ENCODE measurements at places on chromosomes 3 and 15.

DNA sequence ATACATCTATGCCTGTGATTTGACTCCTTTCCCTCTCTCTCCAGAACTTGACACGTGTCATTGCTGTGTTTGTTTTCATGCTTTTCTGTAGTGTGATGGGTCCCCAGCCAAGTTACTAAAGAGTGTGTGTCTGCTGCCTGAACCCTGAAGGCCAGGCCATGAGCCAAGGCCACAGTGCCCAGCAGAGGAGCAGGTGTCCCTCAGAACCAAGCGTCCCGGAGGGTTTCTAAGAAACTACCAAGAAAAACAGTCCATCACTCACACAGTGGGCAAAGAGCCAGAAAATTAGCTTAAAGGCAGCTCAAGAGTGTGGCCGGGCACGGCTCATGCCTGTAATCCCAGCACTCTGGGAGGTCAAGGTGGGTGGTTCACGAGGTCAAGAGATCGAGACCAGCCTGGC lies 35.2 kb downstream of the FBXO45 start:
- peak; percentile 31 for DNase-seq

GRCh38 chr3:71684757-71685386 lies 40.3 kb downstream of the EIF4E3 start:
- peak; percentile 20 for DNase-seq

- peak; percentile 24 for DNase-seq
Measured at GRCh38 chr3:167032267-167032876, 347.7 kb downstream of the ZBBX start.

GRCh38 chr15:58171476-58172061 lies 33.4 kb downstream of the AQP9 start:
- DNase-seq, result no peak

DNA sequence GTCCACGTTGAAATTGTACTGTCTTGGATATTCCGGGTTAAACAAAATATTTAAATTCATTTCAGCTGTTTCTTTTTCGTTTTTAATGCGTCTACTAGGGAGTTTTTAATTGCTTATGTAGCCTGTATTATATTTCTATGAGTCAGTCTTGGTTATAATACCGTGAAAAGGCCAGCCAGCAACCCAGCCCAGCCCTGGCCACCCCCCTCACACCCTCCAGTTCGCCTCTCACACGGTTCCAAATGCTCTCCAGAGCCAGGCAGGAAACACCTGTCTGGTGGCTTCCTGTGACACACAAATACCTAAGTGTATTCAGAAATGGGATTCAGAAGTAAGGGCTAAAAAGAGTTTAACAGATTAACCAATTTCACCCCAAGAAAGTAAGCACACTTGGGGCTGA lies 4.4 kb downstream of the SH3BP5 start:
- peak; percentile 99 for DNase-seq

DNA sequence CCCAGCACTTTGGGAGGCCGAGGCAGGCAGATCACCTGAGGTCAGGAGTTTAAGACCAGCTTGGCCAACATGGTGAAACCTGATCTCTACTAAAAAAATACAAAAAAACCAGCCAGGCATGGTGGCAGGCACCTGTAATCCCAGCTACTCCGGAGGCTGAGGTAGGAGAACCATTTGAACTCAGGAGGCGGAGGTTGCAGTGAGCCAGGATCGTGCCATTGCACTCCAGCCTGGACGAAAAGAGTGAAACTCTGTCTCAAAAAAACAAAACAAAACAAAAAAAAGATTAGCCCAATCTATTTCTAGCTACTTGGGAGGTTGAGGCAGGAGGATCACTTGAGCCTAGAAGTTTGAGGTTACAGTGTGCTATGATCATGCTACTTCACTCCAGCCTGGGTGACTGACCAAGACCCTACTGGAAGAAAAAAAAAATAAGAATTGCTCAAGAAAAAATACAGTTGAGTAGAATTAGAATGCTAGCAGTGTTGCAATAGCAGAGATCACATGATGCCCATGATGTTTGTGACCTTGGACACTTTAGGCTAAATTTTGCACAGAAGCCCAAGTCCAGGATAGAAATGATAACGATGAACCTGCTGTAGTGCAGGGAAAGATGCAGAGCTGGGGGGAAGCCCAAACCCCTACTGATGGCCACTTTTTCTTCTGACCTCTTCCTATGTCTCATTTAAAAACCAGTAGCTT lies 162.2 kb downstream of the LPP start:
- no peak for DNase-seq

- DNase-seq, result no peak
Measured at GRCh38 chr3:64856977-64857516, 169.2 kb upstream of the ADAMTS9 start.

DNA sequence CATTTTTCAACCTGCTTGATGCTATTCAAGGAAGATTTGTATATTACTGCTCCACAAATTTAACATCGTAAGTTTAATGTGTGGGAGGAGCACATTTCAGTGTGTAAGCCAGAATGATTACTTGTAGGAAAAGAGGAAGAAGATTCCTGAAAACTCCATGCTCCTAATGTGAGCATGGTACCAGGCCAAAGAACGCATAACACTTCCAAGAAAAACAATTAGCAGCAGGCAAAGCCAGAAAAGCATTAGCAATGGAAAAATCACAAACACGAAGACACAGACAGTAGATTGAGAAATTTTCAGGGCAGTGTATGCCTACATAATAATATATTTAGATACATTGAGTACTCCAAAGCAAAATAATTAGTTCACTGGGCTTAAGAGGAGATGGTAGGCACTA lies 96.6 kb upstream of the CBLB start:
- DNase-seq, result no peak

DNA sequence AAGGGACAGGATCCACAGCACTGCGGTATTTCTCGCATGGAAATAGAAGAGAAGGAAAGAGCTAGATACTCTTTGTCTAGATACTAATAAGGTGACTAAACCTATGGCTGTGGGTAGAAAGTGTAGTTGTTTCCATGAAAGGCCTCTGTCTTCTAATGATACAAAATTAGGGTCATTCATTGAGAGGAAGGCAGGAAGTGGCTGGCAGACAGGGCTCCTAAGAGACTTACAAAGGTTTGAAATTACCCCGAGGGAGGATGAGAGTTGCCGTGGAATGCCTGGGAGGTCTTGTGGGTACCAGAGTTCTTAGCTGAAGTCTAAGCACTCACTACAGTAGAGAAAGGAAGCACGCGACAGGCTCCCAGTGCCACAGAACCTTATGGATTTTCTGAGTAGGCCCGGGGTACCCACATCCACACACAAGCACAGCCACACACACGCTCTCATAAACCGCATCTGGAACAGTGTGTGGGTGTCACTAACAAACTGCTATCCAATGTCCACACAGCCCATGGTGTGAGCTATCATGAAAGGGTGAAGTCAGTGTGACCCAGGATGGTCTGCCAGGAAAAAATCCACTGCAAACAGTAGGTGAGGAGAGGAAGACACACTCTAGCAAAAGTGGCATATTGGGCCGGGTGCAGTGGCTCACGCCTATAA lies 221.4 kb downstream of the FAM43A start:
- no peak for DNase-seq

GRCh38 chr15:65212097-65212496 lies 824 bp upstream of the CILP start:
- no peak for DNase-seq

- no peak for DNase-seq
Measured at GRCh38 chr15:99566157-99566897, 543 bp downstream of the MEF2A start.

- no peak for DNase-seq
Measured at GRCh38 chr15:89330881-89331595, 3.6 kb downstream of the POLG start.

GRCh38 chr3:45606003-45606402 lies 11.5 kb downstream of the LIMD1 start:
- no peak for DNase-seq

GRCh38 chr3:60954048-60954447 lies 297.2 kb downstream of the FHIT start:
- DNase-seq, result no peak

- no peak for DNase-seq
Measured at GRCh38 chr15:86615411-86615810, 535.7 kb downstream of the AGBL1 start.

DNA sequence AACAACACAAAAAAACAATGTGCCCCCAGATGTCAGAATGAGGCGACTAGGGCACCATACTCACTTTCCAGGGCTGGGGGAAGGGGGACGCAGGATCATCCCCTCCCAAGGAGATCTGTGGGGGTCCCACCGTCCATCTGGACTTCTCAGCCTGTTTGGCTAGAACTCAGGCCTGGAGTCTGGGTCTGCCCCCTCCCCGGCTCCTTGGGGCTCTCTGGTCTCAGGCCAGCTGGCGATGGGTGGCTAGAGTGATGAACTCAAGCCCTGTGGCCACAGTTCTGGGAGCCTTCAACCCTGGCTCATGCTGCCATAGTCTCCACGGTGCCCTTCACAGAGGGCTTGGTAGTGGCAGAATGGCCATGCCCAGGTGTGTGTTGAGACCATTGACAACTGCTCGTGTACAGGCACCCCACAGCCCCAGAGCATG lies 13.6 kb downstream of the ZBTB47 start:
- DNase-seq, result no peak

DNA sequence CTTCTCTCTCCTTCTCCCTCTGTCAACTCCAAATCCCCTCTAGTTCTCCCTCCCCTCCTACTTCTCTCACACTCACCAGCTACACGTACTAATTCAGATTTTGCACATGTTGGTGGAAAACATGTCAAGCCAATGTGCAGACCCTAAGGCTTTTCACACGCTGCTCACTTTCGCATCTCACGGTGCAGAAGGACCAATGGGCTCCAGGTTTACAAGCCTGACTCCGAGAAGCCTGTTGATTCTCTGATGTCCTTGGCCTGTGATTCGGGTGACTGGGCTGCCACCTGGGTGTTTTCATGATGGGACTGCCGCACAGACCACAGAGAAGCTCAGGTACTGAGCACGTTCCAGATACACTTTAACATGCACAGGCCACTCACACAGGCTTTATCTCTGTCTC lies 3.7 kb downstream of the FOXL2NB start:
- no peak for DNase-seq

GRCh38 chr3:128307781-128308469 lies 154.6 kb downstream of the EEFSEC start:
- no peak for DNase-seq

DNA sequence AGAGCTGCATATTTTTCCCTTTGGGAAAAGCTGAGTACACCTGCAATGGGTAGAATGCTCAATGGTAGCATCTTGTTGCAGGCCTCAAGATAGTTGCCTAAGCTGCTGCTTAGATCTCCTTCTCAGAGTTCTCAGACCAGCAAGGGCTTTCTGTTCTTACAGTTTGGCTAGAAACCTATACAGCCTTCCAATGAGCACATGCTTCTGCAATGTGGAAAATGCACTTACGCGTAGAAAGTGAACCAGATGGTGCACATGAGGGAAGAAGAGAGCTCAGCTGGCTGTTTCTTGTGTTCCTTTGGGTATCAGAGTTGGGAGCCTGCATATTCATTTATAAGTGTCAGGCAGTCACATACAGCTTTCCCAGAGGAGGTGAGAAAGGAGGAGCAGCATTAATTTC lies 136.4 kb downstream of the B3GALNT1 start:
- no peak for DNase-seq

DNA sequence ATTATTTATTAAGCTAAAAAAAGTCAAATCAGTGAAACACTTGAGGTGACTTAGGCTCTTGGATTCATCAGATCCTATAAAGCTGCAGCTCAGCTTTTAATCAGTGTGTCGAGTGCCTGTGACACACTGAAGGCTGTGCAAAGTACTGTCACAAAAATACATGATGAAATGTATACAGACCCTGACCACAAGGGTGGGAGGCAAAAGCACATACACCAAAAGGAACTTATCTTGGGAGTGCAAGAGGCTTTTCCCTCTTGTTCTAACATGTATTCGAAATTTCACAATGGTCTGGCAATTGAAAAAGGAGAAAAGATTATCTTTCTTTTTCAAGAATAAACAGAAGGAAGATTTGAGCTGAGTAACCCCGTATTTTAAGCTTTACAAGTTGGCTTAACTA lies 35.9 kb downstream of the VGLL4 start:
- DNase-seq, result no peak

- DNase-seq, result no peak
Measured at GRCh38 chr3:56616478-56617006, 59.6 kb downstream of the CCDC66 start.

GRCh38 chr15:89836267-89837133 lies 21.8 kb upstream of the ANPEP start:
- no peak for DNase-seq

GRCh38 chr3:140206196-140207040 lies 271.4 kb downstream of the CLSTN2 start:
- DNase-seq, result peak; percentile 90

GRCh38 chr3:114494498-114494897 lies 200.7 kb downstream of the TIGIT start:
- no peak for DNase-seq

GRCh38 chr15:40102897-40103858 lies 5.5 kb downstream of the BMF start:
- peak; percentile 66 for DNase-seq

DNA sequence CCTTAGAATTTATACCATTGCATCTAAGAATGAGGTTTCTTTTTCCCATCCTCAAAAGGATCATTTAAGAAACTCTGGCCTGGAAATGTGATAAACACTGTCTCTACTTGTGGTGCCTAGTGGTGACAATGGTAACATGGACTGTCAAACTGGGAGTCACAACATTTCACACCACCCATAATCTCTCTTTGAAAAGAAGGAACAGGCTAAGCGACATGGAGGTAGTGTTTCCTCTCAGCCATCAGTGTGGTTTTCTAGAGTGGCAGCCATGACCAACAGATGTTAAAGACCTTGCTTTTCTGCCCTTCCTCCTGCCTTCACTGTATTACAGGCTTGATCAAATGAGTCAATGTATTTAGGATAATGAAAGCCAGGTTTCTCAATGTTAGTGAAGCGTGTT lies 283.1 kb upstream of the STAC start:
- DNase-seq, result no peak

- no peak for DNase-seq
Measured at GRCh38 chr3:56870436-56870835, 68.7 kb upstream of the ARHGEF3 start.

DNA sequence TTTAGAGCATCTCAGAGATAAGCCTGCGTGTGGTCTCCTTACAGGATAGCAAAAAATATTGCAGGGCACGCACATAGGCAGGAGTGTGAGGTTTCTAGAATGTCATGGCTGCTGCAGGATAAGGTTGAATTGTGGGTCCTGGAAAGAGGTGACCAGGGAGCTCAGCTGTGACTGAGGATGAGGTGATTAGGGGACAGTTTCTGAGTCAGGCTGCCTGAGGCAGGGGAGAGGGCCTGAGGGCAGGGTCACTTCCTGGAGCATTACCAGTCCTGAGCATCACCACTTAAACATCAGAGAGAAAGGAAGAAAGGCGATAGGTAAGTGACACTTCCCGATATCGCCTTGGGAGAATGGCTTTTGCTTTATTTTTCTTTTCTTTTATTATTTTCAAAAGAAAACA lies 813.8 kb downstream of the TUSC7 start:
- DNase-seq, result no peak

GRCh38 chr3:190577225-190577624 lies 63.3 kb downstream of the IL1RAP start:
- DNase-seq, result no peak

DNA sequence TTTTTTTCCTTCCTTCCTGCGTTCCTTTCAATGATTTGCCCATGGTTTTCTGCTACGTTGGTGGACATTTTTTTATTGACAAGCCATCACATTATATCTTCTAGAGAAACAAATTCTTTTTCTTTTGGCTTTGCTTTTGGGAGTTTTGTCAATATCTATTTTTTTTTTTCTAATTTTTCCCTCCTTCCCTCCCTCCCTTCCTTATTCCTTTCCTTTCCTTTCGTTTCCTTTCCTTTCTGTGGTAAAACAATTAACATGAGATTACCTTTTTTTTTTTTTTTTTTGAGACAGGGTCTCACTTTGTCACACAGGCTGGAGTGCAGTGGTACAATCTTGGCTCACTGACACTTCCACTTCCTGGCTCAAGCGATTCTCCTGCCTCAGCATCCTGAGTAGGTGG lies 153.7 kb downstream of the THRB start:
- no peak for DNase-seq

Measured in NCI-H2029 treated with DMSO at 0.1 percent for 48 hours (cell line).